ENCODE measurements at places on chromosomes 6 and 20.

DNA sequence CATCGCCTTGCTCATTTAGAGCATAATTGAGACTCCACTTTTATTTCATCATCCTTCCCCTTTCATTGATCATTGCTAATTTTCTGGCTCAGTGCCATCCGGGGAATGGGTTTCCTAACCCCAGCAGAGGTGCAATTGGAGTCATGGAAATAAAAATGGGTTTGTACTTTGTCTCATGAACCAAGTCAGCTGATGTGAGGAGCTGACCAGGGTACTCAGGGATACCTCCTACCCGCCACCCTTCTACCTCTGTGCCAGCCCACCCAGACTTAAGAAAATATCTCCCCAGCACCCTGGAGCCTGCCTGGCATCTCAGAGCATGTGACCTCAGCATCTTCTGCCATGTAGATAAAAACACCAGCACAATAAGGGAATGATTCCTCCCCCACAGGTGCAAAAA, 59.1 kb upstream of the MAFB start:
- DNase-seq = no peak

DNA sequence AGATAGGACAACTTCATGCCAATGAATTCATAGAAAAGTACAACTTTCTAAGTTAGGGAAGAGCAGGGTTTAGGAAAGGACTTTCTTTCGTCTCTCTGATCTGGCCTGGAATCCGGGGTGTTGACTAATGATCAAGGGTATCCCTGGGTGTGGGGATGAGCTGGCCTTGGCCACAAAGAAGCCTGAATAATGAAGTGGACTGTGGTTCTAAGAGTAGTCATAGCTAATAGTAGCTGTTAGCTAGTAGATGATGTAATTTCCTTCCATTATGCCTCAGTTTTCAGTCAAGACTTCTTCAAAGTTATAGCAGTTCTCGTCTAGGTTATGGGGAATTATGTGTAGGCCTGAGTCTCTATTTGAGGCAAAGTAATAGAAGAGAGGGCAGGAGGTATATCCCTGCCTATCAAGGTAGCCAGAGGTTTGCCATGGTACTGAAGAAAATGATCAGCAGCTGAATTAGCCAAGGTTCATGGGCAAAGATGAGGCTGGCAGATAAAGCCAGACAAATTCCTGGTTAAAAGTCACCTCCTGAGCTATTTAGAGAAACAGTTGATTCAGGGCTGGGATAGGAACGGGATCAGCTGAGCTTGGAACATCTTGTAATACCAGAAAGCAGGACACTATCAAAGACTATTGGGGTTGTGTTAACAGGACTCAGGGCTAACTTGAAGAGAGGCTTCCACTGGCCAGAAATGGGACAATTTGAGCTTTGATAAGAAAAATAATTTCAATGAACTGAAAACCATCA, 18.7 kb upstream of the TRPC4AP start:
- DNase-seq = no peak

DNA sequence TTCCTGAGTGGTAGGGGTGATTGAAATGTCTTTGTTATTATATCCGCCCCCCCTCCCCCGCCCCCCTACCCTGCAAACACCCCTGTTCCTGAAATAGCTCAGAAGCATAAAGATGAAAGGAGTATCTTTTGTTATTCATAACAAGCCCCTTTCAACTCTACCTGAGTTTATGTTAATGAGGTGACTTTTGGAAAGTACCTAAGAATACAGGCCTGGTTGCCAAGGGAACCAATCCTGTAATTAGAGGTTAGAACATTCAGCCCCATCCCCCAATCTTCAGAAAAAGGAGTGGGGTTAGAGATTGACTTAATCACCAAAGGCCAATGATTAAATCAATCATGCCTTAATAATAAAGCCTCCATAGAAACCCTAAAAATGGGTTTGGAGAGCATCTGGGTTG, 979.2 kb upstream of the GJE1 start:
- DNase-seq = peak; percentile 91

DNA sequence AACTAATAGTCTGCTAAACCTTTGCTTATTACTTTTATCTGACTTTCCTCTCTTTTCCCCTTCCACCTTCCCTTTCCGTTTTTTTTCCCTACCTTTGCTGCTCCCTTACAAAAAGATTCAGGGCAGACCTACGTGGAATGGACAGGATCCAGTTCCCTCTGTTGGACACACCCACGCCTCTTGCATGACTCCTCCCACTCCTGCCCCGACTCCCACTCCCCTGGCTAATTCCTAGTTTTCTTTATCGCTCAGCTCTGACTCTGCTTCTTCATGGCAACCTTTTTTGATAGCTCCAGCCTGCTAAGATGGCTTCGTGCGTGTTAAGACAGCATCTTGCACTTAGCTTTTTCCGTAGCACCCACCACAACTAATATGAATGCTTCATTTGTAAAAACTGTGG, 715.6 kb upstream of the NRSN1 start:
- DNase-seq = no peak

DNA sequence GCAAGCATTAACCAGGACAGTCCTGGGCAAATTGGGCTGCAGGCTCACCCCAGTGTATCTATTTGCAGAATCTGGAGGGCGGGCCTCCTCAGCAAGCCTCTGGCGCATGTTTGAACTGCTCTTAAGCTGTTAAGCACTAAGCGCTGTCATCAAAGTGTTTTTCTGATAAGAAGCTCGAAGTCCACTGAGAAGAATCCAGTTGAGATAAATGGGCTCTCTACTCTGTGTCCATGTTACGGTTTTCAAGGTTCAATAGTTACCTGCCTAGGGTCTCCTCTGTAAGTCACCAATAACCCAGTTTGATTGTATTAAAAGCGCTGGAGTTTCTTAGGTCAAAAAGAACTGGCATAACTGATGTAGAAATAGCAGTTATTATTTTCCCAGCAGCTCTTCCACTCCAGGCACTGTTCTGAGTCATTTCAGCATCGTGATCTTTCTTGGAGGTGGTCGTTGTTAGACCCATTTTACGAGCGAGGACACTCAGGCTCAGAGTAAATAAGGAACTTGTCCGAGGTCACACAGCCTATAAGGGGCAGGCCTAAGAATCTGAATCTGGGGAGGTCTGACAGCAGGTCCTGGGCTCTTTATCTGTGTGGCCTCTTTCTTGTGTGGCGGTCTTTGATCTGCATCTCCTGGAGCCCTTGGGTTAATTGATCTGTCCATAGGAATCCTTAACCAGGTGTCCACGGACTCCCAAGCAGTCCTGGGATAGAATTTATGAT, 207.4 kb upstream of the ZNF217 start:
- no peak for DNase-seq
